ENCODE measurements at places on chromosomes 1 and 21.

GRCh38 chr1:201741763-201742342, 87.1 kb upstream of the IPO9 start:
- no peak for DNase-seq

GRCh38 chr1:216936779-216937178, 213.6 kb upstream of the ESRRG start:
- DNase-seq, result no peak

DNA sequence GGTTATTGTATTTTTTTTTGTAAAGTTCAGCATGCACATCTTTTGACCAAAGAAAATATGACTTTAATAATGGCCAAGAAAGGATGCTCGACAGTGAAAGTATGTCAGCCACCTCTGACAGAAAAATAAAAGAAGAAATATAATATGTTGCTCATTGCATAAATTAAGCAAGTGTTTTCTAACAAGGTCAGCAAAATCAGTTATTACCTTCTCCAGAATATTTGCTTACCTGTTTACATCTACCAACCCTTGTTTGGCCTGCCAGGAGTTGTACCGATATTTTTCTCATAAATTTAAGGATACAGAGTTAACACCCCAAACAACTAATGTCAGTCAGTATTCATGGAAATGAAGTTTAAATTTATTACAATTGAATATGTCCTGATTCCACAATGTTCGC, 685.4 kb downstream of the PLA2G4A start:
- no peak for DNase-seq

GRCh38 chr1:21308847-21309652, 18.8 kb upstream of the ECE1 start:
- no peak for DNase-seq

GRCh38 chr1:223421676-223422075, 28.5 kb downstream of the CCDC185 start:
- DNase-seq, result no peak

DNA sequence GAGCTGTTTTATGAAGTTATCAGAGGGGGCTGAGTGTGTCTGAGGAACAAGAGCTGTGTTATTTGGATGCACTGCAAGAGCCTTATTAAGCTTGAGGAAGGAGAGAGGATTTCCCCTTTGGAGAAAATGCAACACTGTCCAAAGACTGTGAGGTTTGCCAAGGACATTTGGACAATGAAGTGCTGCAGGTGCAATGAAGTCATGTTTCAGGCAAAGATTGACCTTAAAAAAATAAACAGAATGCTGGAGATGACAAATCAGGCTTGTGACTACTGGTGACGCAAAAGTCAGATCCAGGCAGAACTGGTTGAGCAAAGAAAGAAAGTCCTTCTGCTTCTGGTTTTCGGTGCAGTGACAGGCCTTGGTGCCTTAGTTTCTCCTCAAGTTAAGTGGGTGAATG, 125.2 kb upstream of the KIAA0040 start:
- DNase-seq, result no peak

GRCh38 chr1:12798911-12799310, 7.7 kb downstream of the PRAMEF1 start:
- DNase-seq, result no peak

DNA sequence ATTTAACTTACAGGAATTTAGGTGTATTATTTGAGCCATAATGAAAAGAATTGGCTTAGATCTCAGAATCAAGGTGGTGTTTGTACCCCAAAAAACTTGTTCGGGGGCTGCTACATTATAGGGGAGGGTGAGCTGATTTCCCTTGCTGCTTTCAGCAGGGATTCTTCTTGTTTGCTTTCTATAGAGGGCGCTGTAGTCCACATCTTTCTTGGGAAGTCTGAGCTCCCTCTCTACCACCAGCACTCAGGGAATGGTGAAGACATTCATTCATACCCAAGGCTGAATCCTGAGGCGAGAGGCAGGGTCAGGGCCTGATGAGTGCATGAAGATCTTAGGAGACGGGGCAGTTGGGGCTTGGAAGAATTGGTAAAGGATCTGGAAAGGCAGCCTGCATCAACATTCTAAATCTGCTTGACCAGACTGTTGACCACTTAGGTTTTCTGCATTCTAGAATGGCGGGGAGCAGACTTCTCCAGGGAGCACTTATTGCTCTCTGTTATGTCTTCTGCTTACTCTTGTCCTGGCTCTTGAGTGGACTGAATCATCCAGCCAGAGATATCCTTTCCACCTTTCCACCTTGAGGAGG, 18.9 kb downstream of the SPATA46 start:
- DNase-seq, result no peak

DNA sequence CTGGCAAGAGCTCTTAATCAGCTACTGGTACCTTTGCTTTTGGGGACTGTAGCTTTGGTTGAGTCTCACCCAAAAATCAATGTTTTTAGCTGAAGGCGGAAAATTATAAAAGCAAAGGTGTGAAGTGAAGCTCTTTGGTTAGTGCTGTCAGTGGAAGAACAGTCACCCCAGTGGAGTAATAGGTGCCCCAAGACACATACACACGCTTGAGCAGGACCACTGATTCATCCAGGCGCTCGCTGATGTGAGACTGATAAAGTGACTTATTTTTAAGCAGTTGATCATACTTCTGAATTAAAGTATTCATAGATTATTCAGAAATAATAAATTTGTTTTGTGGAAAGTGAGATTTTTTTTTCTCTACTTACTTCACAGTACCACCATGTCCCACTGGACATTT, 37.1 kb downstream of the TGFB2 start:
- no peak for DNase-seq

DNA sequence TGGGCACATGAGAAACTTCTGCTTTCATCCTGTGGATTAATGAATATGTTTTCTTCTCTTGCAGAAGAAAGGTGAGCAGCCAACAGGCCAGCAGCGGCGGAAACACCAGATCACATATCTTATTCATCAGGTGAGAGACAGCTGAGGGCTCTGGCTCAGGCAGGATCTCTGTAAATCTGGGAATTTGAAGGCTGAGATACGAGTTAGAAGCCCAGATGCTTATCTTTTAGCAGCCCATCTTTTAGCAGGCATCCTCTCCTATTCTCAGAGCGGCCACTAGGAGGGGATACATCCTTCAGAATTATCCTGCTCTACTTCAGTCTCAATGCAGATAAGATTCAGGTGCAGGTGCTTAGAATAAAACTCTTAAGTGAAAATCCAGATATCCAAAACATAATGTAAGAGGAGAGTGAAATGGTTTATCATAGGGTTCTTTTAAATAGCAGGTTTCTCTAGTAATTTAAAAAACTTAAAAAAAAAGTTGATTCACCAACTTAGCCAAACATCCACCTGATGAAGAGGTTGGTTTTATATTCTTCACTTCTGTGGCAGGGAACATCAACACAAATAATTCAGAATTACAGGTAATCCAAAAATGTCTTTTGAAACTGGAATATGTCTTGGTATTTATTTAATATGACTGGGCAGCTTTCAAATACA, 19.3 kb downstream of the SH2D2A start:
- no peak for DNase-seq

Measured in SIG-M5 (cell line).